Nucleus accumbens (tissue), 56 donors: ENCODE measurements at places on chromosomes 1 and 21.

DNA sequence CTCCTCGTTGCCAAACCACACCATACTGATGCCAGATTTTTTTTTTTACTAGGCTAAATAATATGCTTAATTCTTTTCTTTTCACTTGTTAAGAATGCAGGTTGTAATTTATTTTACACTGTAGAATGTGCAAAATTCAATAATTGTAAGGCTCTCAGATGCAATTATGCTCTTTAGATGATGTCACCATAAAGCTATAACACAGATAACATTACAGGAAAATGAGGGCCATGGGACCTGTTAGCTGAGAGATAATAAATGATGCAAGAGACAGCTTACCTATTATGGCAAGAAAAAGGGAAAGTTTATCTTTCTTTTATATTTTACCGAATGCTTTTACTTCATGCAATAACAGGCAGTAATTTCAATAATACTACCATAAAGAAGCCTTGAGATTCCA lies 35.4 kb downstream of the CHRM3 start:
- DNase-seq = no peak

GRCh38 chr1:169873582-169874199 lies 20.0 kb downstream of the SCYL3 start:
- no peak for DNase-seq

DNA sequence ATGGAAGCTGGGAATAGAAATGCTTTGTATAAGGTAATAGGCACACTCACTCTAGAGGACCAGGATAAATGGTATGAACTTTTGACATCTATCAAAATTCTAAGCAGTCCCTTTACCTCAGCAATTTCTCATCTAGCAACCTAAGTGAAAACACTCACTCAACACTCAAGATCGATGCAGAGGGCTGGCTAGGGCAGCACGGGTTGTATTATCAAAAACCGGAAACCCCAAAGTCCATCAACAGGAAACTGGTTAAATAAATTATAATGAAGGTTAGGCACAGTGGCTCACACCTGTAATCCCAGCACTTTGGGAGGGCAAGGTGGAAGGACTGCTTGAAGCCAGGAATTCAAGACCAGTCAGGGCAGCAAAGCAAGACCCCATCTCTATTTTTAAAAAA lies 9.4 kb downstream of the USP48 start:
- no peak for DNase-seq

- no peak for DNase-seq
Observed at GRCh38 chr1:153030895-153031294, at the start of gene SPRR1B. Gene SPRR1B (plus strand): TSS chr1:153031203. CDS start chr1:153032346, 1,143 bp downstream.

GRCh38 chr1:27566462-27567145 lies 37.3 kb downstream of the AHDC1 start:
- DNase-seq = no peak
